Right cardiac atrium (tissue), 5 donors: ENCODE measurements at places on chromosomes 3 and 15.

- no peak for DNase-seq
Measured at GRCh38 chr3:191290311-191291025, 38.7 kb upstream of the CCDC50 start.

DNA sequence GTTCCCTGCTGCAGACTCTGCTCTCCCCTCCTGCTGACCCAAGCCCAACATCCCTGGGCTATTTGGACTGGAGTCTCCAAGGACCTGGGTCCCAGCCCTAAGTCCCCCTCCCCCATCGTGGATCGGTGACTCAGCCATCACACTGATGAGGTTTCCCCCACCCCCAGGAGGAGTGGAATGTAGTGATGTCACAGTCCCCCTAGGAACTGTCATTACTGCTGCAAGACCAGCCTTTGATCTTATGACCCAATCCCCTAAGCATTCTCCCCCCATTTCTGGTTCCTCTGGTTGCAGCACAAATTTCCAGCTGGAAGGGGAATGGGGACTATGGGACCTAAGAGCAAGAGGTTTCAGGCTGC, 63.4 kb upstream of the CSPG4 start:
- DNase-seq = no peak

DNA sequence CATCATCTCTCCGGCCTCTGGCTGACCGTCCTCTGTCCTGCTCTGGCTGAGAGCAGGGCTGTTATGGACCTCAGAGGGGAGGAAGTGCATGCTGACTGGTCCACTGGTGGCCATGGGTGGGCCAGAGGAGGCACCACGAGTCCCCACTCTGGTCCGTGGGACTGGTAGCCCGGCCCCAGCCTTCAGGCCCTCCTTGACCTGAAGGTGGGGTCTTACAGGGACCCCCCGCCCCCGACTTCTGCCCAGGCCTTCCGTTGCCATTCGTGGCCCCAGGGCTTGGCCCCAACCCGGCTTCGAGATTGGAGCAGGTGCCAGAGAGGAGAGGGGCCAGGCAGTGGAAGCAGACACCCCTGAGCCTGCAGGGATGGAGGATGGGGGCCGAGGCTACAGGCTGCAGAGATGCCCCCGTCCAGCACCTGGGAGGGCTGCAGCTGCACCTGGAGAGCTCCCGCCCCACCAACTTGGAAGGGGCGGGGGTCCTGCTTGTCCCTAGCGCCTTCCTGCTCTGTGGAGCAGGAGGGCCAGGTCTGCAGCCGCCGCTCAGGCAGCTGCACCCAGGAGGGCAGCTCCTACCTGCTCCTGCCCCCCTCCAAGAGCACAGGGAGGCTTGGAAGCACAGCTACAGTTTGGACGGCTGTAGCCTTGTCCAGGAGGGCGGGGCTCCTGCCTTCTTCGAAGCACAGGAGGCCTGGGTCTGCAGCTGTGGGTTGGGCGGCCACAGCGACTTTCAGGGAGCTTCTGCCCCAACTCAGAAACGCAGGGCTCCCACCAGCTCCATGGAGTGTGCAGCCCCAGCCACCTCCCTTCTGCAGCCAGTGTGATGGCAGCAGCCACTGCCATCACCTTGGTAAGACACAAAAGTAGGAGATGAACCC, 142.5 kb downstream of the KLF13 start:
- peak; percentile 25 for DNase-seq

GRCh38 chr3:150779402-150779858, 16.5 kb upstream of the SIAH2 start:
- no peak for DNase-seq

- DNase-seq = no peak
Measured at GRCh38 chr15:59315914-59316451, 56.7 kb downstream of the MYO1E start.

- DNase-seq = no peak
Measured at GRCh38 chr3:193594946-193595689, 2.1 kb downstream of the OPA1 start.

- no peak for DNase-seq
Measured at GRCh38 chr15:99085413-99086326, 19.2 kb upstream of the SYNM start.

- no peak for DNase-seq
Measured at GRCh38 chr3:122930063-122930997, 97.2 kb downstream of the SEMA5B start.
